Hematopoietic multipotent progenitor cell (in vitro differentiated cells): ENCODE measurements at places on chromosomes 13 and 19.

DNA sequence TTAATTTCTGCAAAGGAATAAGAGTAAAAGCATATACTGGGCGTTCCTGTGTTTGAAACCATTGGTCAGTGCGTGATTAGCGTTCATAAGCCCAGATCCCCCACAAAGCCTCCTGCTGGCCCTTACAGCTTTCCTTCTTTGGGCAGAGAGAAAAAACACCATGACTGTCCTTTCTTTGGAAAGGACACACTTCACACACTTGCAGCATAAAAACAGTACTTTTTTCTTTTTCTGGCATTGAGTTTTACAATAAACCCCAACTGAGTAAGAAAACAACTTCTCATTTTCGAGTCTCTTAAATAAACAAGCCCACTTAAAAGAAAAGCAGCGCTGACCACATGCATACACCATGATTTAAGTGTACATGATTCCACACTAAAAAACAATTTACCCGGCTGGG, 35.8 kb downstream of the SMAD9 start:
- no peak for DNase-seq

DNA sequence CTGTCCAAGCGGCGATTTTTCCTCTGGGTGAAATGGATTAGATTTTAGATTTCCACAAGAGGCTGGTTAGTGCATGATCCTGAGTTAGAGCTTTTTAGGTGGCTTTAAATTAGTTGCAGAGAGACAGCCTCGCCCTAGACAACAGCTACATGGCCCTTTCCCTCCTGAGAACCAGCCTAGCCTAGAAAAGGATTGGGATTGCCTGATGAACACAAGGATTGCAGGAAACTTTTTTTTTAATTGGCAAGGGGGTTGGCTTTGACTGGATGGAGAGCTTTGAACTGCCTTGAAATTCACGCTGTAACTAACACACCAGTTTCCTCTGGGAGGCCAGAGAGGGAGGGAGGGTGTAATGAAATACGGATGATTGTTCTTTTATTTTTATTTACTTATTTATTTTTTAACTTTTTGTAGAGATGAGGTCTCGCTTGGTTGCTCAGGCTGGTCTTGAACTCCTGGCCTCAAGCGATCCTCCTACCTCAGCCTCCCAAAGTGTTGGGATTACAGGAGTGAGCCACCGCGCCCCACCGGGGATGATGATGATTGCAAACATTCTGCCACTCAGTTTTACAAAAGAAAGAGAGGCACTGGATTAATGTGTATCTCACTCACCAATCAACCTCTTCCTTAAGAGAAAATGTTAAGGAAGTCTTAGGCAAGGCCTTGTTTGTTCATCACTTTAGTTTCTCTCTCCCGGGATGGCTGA, 1.9 kb downstream of the LDLR start:
- no peak for DNase-seq

DNA sequence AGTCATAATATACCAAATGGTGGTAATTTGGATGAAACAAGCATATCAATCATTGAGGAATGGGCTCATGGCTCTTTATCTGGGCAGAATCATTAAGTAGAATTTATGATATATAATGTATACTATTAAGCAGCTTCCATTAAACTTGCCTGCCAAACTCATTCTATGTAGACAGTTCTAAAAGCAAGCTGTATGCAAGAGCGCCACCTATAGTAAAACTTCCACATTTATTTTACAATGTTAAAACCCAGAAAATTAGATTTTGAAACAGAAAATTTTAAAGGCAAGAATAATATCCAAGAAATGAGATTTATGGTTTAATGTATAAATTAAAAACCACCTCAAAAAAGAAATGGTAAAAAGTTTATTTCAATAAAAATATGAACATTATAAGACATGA, 161.5 kb downstream of the MZT1 start:
- peak; percentile 6 for DNase-seq

GRCh38 chr19:48370955-48371354, 6.8 kb downstream of the SYNGR4 start:
- DNase-seq: no peak
